ENCODE measurements at places on chromosomes 3 and 15.

DNA sequence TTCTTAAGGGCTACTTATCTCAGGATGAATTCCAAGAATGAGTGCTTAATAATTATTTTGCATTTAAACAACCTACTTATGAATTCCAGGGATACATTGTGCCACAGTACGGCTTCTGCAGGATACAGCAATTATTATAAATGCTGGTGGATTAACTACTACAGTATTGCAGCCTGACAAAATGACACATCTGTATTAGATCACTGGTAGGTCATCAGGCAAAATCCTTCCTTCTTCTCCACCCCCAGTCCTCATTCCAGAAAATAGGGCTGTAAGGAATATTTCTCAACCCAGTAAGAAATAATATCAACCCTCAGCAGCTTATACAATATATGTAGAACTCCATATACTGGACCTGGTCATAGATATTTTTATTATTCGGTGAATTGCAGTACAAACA lies 79.3 kb upstream of the RORA start:
- no peak for DNase-seq

GRCh38 chr3:8579096-8579495 lies 65.5 kb downstream of the SSUH2 start:
- DNase-seq: no peak

DNA sequence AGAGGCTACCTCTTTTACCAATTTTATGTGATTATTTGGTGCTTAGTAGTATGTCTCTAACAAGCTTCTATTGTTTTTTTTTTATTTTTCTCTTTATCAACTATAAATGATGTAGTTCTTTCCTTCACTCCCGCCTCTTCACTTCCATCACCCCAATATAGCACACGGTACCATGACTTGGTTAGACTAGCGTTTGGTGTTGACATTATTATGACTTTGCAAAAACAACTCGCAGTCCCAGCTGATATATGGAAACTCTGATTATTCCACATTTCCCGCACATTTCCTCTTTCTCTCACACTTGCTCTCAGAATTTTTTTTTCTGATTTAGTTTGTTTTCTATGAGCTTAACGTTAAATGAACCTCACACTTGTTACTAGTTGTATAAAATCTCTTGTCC lies 162.2 kb downstream of the GREM1 start:
- DNase-seq: no peak

- DNase-seq: no peak
Observed at GRCh38 chr3:75012791-75013331, 398.4 kb upstream of the CNTN3 start.

- no peak for DNase-seq
Observed at GRCh38 chr3:138862531-138862923, 27.8 kb upstream of the PIK3CB start.

DNA sequence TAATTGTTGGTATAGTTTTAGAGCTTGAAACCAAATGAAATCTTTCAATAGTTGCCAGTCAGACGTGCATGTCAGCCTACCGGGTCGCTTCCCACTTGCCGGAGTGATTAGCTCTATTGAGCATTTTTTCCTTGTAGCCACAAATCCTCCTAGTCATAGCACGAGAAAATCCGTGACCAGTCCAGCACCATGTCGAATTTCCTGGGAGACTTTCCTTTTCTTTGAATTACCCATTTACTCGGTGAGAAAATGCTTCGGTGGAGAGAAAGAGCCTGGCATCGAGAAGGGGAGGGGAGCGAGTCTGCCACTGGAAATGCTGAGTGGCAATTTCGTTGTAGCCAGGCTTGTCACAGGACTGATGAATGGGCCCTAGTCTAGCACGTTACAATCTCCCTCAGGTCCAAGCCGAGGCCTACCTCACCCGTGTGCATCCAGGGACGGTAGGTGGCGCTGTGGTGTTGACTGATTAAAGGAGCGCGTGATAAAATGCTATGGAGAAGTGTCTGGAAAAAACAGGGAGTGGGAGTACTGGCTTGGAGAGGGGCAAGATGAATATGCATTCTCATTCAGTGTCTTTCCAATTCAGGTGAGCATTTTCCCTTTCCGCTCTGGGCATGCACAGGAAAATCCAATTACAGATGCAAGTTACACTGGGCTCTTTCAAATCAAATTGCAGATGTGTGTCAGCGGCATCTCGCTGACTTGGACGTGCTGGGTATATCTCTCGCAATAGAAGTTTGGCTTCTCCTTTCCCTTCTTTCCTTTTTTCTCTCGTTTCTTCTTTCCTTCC lies 238.8 kb downstream of the EDEM1 start:
- peak; percentile 57 for DNase-seq

- DNase-seq: no peak
Observed at GRCh38 chr3:9582332-9582731, 28.7 kb upstream of the LHFPL4 start.

DNA sequence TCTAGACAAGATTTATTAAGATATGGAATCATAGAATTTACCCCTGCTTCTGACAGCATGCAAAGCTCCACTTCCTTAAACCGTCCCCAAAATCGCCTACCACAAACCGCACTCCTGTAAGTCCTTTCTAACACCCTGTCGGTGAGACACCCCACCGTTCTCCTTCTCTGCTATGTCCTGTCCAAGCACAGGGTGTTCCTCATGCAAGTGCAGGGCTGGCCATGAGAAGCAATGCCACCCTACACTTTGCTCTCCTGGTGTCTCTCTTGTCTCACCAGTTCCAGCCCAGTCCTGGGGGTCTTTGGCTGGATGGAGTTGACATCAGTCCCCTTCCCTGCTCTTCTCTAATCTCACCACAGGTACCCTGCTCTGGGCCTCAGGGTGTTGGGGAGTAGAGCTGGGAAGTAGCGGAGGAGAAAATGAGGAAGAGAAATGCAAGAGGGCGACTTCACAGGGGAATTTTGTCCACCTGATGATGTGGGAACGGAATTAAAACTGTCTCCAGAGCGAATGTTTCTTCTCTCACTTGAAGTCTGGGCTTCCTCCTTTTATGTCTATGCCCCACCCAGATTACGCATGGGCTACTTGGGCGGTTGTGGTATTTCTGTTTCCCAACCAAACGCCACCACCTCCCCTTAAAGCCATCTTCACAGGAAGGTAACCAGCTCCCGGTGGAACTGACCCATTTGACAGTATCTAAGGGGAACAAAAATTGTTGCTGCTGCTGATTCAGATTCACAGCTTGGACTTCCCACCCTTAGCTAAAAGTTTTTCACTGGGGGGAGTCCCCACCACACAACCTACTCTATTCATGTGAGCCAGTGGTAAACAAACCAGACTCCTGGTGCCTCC lies 49.9 kb downstream of the CASR start:
- DNase-seq: no peak

DNA sequence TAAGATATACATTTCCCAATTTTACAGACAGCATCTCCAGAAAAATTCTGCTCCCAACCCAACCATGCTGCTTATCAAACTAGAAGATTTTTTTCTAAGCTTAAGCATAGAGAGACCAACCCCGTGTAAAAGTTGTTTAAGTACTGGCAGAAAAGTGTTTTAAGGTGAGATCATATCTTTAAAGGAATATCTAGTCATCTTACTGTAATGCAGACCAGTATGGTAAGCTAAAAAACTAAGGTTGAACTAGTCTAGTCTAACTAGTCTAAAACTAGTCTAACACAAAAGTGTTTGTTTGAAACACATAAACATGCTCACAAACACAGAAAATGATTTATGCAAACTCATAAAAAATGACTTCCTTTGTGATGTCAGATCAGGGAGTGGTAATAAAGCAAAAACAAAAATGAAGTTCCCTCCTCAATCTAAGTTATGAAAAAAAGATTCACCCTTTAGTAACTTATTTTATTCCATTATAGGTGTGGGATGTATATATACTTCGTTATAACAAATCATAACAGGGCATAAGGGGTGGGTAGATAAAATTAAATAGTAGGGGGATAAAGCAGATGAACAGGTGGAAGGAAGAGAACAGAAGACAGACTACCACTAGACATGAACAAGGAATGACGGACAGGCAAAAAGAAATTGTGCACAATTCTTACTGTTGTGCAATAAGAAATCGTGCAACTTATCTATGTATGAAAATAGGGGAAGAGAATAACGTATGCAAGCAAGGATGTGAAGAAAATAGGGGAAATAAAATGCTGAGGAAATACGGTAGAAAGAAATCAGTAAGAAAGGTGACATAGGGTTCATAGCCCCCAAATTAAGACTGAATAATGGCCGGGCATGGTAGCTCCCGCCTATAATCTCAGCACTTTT lies 10.0 kb downstream of the MYO5A start:
- DNase-seq: peak; percentile 27

DNA sequence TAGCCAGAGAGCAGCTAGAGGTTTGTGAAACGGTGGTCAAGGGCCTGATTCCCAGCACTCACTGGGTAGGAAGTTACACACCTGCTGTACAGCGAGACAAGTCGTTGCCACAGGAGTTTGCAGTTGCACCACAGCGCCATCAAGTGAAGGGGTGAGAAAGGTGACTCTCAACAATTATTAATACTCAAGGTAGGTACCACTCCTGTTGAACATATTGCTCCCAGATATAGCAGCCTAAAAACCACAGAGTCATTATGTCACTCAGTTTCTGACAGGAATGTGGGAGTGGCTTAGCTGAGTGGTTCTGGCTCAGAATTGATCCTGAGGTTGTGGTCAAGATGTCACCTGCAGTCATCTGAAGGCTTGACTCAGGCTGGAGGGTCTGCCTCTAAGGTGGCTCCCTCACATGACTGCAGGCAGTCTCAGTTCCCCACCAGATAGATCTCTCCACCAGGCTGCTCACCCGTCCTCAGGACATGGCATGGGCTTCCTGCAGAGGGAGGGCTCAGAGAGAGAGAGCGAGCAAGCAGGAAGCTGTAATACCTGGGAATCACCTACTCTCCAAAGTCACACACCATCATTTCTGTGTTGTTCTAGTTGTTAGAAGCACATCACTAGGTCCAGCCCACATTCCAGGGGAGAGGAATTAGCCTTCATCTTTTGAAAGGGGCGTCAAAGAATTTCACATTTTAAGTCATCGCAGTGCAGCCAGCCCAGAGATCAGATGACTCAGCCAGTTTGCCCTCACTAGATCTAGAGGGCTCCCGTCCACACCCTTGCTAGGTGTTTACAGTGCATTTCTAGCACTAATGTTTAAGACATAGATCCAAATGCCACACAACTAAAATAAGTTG lies 17.0 kb upstream of the ANO10 start:
- DNase-seq: peak; percentile 27

DNA sequence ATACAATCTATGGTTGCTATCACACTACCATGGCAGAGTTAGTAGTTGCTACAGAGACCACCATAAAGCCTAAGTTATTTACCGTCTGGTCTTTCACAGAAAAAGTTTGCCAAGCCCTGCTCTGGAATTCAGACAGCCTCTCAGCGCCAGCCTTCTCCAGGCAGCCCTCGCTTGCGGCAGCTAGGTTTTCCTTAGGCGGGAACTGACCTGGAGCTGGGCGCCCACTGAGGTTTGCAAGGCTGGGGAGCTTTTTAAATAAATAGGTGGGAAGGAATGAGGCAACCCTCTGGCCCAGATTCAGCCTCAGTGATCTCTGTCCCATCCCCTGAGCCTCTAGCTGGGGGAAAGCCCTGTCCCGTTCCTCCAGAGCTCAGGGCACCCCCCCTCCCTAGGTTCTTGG lies 1.2 kb downstream of the CTSH start:
- DNase-seq: no peak

GRCh38 chr15:97410897-97411575 lies 549.5 kb upstream of the ARRDC4 start:
- no peak for DNase-seq

GRCh38 chr3:170117134-170117533 lies 64.4 kb downstream of the PHC3 start:
- DNase-seq: peak; percentile 10

DNA sequence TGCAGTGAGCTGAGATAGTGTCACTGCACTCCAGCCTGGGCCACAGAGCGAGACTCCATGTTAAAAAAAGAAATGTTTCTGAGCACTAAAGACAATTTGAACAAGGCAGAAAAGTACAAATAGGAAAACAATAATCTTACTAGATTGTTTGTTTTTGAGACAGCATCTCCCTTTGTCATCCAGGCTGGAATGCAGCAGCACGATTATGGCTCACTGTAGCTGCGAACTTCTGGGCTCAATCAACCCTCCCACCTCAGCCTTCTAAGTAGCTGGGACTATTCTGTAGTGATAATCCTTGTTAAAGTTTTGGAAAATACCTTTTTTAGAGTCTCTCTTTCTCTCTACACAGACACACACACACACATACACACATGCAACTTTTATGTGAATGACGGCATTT lies 107.1 kb downstream of the LPP start:
- peak; percentile 69 for DNase-seq

DNA sequence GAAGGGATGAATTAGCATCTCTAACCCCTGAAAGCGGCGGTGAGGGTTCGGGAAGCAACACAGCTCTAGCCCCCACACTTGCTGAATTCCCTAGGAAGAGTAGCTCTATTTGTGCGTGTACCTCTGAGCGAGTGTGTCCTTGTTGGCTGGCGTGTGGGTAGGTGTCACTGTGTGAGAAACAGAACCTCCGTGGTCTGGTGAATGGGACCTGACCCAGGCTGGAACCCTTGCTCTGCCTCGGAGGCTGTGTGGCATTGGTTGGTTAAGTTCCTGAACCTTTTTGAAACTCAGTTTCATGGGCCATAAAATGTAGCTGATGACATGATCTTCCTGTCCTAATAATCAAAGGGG lies 414 bp upstream of the TMEM115 start:
- DNase-seq: no peak

- no peak for DNase-seq
Observed at GRCh38 chr3:81823882-81824395, 62.5 kb upstream of the GBE1 start.

DNA sequence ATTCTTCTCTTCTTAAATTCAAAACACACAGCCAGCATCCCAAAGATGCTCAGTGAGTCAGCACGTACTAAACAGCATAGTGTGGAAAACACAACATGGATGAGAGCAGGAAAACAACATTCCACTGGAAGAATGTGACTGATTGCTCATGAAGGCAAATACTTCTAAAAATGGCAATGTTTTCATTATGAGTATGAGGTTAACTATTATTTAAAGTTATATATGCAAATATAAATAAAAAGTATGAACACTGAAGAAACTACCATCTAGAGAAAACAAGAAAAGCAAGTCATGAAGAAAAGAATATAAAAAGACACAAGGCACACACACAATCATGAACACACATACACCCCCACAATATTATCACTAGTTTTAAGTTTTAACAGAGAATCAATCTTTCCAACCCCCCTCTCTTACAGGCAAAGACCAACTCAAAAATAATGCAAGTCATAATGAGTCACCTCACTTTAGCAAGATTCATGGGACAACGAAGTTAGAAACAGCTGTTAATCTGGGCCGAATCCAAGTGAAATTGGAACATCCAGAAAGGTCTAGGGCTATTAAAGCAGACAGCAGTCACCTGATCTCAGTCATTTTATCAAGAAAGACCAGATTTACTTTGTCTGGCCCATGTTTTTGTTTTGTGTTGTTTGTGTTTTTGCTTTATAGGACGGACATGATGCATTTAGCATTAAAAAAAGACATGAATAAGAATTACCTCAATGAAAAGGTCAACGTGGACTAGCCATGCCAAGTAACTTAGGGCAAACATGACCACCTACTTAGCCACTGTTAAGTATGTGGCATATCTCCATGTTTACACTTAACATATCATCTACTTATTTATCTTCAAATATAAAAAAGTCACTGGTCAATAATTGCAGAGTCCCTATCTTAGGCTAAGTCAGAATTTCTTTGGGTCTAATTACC lies 18.1 kb downstream of the GBE1 start:
- DNase-seq: peak; percentile 98

GRCh38 chr3:188667926-188668325 lies 503.8 kb upstream of the TPRG1 start:
- no peak for DNase-seq

Measured in fibroblast of skin of back (primary cell).